SIG-M5 (cell line): ENCODE measurements at places on chromosomes 6 and 20.

- no peak for DNase-seq
Measured at GRCh38 chr6:129153257-129153656, 270.3 kb downstream of the LAMA2 start.

- DNase-seq = no peak
Measured at GRCh38 chr6:124297507-124297906, 493.8 kb downstream of the NKAIN2 start.

GRCh38 chr6:116176596-116176995, 50.7 kb upstream of the COL10A1 start:
- no peak for DNase-seq

- DNase-seq = peak; percentile 12
Measured at GRCh38 chr6:63805808-63806572, 170.4 kb downstream of the PHF3 start.

GRCh38 chr6:143264986-143265764, 185.3 kb downstream of the ADAT2 start:
- DNase-seq = no peak

DNA sequence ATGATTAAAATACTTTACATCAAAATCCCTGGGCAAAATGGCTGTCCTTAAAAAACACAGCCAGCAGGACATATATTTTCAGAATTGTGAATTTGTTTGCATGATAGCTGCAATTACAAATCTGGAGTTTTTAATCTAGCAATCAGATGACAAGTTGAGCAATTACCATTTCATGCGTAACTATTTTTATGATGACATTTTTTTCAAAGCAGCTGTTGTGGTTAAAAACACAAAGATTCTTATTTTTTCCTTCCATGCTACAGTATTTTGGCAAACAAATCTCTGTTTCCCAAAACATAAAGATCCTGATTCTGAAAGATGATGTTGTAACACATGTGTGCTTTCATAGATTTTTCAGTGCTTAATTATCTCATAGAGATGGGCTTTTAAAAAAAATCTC, 90.2 kb downstream of the PHACTR1 start:
- no peak for DNase-seq

DNA sequence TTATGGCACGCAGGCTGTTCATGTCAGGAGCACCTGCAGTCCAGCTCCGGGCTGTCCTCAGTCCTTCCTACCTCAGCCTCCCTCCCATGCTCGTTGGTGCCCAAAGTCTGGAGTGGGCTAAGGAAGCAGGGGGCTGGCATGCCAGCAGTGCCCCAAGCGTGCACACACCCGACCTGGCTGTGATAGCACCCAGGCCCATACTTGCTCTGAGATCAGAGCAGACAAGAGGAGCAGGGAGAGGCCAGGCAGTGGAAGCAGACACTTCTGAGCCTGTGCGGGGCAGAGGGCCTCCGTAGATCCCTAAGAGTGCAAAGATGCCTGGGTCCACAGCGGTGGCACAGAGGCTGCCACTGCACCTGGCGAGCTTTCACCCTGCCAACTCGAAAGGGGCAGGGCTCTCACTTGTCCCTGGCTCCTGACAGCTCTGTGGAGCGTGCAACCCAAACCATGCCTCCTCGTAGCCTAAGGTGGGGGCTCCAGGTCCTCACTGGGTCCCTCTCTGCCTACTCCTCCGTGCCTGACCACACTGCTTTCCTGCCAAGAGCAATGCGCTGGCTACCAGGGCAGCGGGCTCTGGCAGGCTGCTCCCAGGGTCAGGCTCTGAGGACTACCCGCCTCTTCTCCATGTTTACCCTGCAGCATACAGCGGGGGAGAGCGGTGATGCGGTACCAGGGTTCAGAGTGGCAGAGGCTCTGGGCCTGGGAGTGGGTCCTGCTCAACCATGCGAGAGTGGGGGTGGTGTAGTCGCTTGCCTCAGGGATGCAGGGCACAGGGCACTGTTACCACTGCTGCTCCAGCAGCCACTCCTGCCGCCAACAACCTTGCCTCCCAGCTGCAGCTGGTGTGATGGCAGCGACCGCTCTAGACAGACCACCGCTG, 59.5 kb downstream of the MANEA start:
- DNase-seq = no peak

DNA sequence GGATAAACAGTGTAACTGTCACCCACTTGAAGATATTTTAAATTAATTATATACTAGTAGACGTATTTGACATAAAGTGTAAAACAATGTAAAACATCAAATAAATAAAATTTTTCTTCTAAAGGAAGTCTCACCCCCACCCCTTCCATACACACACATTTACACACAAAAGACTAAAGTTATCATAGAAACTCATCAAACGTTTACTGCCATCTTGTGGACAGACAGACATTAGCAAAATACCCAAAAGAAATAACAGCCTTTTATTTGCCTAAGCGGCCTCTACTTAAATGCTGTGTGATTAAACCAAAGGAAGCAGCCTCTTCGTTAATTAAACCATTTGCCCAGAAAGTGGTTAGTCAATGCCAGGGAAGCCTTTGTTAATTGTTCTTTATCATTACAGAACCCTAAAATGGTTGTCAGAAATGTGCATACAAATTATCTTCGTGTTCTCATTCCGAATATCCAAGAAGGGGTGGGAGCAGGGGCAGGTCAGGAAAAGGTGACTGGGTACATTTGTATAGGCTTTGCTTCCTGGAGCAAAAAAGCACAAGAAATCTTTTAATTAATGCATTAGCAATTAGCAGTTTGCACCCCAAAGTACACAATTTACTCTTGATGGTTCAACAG, 176.2 kb upstream of the SASH1 start:
- no peak for DNase-seq

GRCh38 chr6:82144007-82144851, 103.3 kb downstream of the IBTK start:
- DNase-seq = no peak

DNA sequence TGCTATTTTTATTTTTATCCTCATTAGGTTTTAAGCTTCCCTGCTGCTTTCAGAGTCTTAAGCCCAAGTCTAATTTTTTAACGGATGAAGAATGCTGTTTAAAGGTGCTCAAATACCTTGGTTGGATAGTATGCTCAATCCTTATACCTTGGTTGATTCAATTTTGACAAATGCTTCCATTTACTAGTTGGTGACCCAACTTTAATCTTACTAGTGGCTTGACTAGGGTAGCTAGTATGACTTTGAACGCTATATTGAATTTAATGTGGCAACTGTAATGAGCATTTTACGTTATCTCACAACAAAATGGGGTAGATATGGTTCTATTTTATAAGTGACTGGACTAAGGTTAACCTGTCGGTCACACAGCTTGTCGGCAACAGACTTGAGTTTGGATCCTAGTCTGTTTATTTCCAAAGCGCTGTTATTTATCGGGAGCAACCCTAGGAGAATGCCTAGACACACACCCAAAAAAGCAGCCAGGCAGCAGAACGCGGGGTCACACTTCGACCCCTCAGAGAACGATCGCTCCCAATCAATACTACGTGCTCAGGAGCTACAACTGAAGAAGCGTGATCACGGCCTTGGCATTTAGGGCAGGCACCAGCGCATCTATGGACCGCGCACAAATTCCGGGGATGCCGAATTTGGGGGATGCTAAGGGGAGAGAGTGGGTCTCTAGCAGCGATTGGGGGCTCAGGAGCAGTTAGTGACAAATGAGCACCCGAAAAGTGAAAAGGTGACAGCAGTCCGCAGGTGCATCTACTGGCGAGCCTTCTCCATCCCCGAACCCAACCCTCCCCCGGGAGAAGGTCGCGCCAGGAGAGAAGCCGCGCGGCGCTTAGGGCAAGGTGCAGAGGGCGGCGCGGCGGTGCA, 586 bp upstream of the ALDH5A1 start:
- no peak for DNase-seq

DNA sequence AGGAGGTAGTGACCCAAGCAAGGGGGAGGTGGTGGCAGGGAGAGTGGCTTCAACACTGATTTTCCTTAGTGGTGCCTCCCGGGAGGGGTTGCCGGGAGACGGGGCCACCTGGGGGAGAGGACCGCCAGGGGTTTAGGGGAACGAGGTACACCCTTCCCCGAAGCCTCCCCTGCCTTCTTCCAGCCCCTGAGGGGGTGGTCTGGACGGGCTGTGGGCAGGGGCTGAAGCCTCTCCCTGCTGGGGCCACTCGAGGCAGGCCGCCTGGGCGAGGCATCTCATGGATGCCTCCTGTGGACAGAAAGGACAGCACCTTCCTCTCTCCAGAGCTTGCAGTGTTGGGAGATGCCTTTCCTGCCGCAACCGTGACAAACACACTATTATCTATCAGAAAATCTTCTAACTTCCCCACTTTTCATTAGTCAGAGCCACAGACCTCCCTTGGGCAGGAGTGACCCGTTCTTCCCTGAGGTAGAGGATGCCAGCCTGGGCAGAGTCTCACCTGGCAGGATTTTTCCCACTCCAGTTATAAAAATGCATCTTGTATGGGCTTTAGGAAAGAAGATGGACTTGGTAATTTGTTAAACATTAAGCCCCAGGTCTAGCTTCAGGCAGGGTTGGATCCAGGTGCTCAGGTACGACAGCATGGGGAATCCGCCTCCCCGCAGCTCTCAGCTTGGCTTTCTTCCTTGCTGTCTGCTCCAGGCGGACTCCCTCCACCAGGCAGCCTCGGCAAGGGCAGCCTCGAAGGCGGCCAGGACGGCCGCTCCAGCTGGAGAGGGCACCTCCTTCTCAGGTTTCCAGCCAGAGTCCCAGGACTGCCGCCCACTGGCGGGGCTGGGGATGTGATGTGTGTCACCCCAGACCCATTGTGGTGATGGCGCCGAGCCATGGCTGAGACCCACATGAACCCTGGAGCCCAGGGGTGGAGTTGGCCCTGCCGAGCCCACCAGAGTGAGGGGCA, 11.0 kb downstream of the HRH3 start:
- DNase-seq = no peak

- no peak for DNase-seq
Measured at GRCh38 chr6:13147376-13147775, 181.0 kb downstream of the TBC1D7 start.

DNA sequence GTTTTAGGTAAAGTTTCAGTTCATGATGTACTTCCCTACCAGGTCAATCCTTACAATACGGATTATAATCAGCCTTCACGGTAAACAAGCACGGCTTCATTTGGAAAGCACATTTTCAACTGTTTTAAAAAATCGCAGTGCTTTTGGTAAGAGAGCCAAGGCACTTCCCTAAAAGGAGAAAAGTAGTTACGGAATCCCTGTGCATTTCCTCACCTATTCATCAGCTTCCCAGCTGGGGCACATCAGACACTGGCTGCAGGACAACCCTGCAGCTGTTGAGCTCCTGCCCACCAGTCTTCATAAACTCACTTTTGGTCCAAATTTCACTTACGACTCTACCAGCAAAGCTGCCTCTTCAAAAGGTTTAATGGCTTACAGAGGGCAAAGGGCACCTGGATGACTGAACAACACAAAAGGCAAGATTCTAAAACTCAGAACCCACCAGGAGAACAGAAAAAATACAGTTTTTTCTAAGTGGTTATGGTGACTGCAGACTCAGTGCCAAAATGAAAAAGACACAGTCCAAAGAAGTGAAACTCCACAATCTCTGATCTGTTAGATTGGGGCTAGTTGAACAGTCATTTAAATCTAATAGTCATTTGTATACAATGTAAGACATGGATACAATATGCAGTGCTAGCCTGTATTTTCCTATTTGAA, 7.5 kb downstream of the SNX5 start:
- no peak for DNase-seq

DNA sequence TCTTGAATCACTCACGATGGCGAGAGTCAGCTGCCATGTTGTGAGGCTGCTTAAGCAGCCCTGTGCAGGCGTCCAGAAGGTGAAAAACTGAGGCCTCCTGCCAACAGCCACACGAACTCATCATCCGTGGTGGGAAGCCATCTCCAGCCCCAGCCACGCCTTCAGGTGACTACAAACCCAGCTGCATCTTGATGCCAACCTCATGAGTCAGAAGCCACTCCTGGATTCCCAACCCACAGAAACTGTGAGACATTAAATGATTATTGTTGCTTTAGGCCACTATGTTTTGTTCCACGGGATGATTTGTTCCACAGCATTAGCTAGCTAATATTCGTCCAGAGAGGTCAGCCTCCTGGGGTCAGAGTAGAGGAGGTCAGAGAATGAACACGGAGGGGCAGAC, 80.5 kb downstream of the SNX5 start:
- DNase-seq = no peak

GRCh38 chr20:24519476-24519875, 50.0 kb downstream of the SYNDIG1 start:
- no peak for DNase-seq

DNA sequence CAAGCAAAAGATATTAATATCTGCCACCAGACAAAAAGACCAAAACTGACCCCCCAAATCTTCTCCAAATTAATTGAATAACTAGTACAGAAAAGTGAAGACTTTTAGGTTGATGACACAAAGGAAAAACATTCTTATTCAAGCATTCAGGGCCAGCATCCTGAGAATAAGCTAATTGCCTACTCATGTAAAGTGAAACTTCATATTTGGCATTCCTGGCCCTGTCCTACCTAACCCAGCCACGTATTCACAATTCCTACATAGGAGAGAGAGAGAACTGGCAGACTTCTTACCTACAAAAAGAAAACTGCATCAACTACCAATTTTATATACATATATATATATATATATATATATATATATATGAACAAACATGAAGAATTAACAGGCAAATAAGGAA, 4.9 kb upstream of the ASCC3 start:
- no peak for DNase-seq

DNA sequence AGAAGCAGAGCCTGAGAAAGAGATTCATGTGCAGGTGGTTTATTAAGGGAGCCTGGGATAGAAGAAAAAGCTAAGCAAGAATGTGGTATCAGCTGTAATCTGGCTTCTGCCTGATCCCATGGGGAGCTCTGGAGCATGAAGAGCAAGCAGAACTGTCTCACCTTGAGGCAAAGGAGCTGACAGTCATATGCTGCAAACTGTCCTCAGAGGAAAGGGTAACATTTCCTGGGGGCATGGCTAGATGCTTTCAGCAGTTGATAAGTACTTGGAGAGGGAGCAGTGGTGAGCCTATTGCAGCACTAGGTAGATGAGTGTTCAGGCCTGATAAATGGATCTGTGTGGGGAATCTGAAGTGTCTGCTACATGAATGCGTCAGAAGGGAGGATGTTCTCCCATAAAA, 621.5 kb upstream of the BTBD3 start:
- no peak for DNase-seq

- DNase-seq = no peak
Measured at GRCh38 chr6:163645560-163645959, 231.0 kb downstream of the QKI start.

DNA sequence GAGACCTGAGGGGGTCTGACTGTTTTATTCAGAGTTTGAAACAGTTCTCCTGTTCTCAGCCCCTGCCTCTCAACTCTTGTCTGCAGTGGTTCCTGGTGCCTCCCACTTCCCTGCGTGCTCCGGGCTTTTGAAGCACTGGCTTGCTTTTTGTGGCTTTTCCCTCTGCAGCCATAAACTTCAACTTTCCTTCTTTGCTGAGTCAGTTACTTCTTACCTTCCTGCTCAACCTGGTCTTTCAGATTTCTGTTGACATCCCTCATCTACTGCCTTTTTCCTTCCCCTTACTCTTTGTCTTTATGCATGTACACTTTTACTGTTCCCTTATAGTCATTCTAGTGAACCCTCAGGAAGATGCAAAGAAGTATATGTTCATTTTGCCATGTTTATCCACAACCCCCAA, 57.4 kb downstream of the ASXL1 start:
- DNase-seq = no peak
